ENCODE measurements at places on chromosomes 1 and 21.

GRCh38 chr1:18118078-18118477 lies 10.5 kb downstream of the IGSF21 start:
- DNase-seq: no peak
- H3K36me3 ChIP-seq: no peaks in the 10 kb centered on the region
- no peak overlapping the region for H3K27ac ChIP-seq
- no peak overlapping the region for H3K4me3 ChIP-seq

- no peaks in the 10 kb centered on the region for H3K36me3 ChIP-seq
- no peaks in the 10 kb centered on the region for H3K4me1 ChIP-seq
- H3K27me3 ChIP-seq: no peaks in the 10 kb centered on the region
- no peak overlapping the region for H3K4me3 ChIP-seq
- no peak overlapping the region for H3K27ac ChIP-seq
Measured at GRCh38 chr21:16667395-16667794, 845.4 kb upstream of the CXADR start.

- peaks cover 2% of the 10 kb centered on the region for H3K27me3 ChIP-seq
- H3K36me3 ChIP-seq: no peaks in the 10 kb centered on the region
- H3K4me1 ChIP-seq: peaks cover 11% of the 10 kb centered on the region
Measured at GRCh38 chr1:7406641-7407543, 364.2 kb upstream of the VAMP3 start.

DNA sequence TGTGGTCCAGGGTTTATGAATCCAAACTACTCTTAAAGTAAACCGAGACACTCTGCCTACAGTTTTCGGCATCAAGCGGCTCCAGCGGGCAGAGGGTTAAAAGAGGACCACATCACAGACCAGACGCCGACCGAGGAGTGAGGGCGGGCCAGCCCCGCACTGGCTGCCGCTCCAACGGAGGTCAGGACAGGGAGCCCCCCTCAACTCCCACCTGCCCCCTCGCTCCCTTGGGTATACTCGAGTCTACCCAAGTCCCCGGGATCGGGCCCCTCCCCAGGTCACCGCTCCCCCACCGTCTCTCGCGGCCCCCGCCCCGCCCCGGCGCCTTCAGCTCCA lies 312 bp downstream of the ARNT start:
- H3K4me3 ChIP-seq: peak overlapping the region; percentile 97
- H3K4me1 ChIP-seq: peaks cover 25% of the 10 kb centered on the region
- no peak for DNase-seq

Data from nephron progenitor cell (in vitro differentiated cells).